Omental fat pad (tissue), 4 donors: ENCODE measurements at places on chromosomes 2 and 18.

DNA sequence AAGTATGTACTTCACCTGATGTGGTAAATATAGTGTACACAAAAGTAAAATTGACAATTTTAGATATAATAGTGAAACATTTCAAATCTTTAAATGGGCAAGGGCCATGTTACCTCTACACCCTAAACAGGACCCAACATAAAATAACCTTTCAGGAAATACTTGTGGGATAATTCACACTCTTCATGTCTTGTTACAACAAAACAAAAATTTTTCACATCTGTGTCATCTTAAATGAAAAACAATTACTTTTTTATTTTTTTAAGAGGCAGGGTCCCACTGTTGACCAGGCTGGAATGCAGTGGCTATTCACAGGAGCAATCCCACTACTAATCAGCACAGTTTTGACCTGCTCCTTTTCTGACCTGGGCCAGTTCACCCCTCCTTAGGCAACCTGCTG is 42.1 kb downstream of the SRBD1 start:
- no peak for DNase-seq

- no peak for DNase-seq
Observed at GRCh38 chr2:54059986-54060385, 55.4 kb upstream of the ACYP2 start.

DNA sequence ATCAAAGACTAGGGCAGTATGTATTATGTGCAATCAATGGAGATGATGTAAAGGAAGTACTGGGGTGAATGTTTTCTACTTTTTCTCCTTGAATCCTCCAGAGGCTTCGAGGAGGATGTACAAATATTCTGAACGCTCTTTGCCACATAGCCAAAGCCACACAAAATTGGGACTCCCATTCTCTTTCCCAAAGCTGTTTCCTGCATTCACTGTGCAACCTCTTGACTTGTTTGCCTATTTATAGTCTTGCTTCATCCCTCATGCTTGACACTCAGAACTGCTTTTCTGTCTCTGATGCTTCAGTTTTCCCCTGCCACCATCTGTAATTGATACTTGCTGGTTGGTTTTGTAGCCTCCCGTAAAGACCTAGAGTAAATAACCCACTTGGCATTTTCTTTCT is 208.2 kb upstream of the RBMS1 start:
- DNase-seq, result no peak

- DNase-seq, result no peak
Observed at GRCh38 chr18:51097021-51097822, 67.2 kb downstream of the SMAD4 start.

DNA sequence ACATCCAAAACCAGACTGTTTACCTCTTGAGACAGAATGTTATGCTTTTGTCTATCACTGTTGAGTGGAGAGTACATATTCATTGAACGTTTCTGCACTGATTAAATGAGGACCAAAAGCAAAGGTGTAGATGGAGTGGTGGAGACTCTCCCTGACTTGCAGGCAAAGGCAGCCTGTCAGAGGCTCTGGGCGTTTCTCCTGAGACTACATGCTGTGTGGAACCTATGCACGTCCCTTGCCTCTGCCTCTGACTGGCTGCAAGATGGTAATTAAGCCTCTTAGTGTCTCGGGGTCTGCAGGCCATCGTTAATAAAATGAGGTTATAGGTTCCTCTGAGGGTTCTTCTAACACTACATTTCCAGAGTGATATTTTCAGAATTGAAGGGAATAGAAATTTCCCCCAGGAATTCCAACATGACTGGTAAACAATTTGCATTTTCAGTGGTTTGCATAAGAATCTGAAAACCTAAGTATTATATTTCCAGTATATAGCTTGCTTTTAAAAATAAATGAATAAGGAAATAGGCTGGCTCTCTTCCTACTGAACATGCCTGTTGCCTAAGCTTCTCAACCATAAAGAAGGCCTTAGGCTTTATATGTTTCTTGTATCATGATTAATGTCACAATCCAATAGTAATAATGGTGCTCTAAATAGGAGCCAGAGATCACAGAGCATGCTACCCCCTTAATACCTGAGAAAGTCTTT is 107.4 kb downstream of the FTCDNL1 start:
- no peak for DNase-seq

DNA sequence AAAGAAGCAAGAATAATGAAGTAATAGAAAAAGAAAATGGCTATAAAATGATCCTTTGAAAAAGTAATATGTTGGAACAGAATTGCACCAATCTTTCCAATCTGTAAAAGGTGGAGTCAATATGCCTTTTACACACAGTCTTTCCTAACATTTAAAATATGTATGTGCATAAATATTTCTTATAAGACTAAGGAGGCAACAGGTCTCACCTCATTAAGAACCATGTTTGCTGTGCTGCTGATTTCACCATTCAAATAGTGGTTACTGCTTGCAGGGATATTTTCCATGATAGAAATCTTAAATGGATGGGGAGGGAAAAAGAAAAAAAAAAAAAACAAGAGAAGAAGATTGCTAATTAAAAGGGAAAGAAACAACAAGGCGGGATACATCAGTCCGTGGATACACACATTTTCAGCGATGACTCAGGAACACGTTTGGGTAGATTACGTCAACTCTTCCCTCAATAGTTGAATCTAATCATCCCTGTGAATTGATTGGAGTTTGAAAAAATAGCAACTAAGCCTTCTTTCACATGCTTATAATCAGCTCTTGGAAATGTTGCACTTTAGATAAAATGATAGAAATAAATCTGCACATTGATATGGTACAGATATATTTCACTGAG is 2133.9 kb upstream of the CELF4 start:
- no peak for DNase-seq

DNA sequence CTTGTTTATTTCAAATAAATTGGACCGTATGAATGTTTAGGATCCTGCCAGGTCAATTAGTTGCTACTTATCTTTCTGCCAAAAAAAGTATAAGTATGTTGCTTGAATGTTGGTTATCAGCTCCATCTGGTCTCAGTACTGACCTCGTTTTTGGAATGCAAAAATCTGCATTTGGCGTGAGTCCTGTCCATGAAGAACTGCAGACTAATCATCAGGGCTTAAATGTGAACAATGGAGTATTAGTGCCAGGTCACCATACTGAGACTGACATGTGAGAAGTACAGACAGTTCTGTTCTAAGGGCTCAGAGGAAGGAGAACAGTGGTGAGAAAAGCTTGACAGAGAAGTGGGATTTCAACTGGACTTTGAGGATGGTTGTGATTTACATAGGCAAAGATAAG is 393.1 kb upstream of the SLC14A2 start:
- no peak for DNase-seq

DNA sequence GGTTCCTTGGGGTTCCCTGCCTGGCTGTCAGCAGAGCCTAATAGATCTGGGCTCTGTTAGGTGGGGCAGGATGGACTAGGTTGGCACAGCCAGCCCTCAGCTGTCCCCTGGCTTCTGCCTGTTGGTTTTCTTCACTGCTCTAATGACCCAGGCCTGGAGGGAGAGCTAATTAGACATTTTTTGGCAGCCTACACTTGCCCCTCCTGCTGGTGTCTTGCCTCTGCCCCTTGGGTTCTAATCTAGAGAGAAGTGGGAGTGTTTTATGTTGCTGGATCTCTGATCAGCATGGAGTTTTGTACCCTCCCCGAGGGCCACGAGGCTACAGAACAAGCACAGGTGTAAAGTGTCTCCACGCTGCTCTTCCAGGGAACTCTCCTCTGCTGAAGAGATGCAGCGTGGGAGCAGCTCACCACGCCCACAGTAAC is 199.4 kb upstream of the RASGRP3 start:
- DNase-seq, result no peak

DNA sequence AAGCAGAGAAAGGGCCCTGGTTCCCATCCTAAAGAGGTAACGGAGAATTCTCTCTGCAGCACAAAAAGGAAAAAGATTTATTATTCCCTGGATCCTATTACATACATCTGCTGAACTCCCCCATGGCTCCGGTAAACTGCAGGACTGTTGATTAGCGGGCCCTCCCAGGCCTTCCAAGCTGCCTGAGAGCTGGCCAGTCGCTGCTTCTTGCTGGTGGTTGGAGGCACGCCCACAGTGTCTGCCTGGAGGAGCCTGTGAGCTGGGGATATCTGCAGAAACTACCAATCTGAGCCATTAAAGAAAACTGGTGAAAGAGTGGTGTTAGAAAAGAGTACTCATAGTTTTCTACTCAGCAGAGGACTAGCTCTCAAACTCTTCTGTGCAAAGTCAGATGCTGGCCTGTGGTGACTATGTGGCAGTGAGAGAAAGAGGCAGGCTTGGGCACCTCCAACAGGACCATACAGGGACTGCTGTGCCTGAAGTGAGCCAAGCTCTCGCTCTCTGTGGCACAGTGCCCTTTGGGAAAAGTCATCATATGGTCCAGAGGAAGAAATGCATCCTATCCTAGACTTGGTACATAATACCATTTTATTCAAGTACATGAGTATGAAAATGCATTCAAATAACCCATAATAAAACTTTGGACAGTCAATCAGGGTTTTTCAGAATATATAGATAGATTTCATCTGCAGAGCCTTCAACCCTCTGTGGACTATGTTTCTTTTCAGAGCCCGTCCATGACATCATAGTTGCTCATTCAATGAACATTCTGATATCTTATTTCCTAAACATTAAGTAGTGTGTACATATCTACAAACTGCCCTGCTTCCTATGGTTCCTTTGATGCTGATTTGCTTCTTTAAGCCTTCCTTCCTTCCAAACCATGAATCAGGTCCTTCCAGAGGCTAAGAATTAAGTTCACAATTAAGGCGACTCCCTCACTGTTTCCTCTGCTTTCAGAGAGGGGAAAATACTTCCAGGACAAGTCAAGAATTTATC is 242.0 kb upstream of the LYPD1 start:
- no peak for DNase-seq

DNA sequence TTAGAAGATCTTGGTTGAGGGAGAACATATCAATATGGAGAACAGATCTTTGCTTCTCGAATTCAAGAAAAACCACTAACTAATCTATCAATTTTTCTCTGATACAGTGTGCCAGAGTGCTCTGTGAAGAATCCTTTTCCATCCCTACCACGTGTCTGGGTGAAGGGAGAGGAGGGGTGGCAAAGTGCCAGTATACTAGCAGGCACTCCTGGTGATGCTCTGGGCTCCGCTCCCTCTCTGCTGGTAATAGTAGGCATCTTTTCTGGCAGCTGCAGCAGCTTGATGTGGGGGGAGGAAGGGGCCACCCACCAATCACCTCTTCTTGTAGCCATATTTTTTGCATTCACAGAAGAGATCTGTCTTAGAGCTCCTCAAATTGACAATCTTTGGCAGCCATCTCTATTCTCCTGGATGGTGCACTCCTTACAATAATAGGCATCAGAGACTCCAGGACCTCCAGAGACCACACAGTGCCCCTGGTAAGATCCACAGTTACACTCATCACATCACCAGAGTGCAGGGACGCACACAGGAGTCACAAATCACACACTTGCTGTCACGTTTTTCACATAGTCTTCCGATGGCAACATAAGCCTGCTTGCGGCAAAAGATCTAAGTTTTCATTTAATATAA is 15.7 kb downstream of the STK39 start:
- DNase-seq, result no peak

DNA sequence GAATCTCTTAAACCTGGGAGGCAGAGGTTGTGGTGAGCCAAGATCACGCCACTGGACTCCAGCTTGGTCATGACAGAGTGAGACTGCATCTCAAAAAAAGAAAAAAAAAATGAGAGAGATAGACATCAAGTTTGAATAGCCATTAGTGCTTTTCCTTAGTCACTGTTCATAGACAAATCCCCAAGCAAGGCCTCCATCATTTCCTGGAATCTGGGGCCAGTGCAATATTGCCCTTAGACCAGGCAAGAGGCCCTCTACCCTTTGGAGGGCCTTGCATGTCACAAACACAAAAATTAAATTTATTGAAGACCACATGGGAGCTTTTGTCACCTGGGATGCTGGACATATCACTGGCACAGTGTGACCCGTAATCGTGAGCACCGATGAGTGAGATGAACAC is 141.5 kb downstream of the B3GNT2 start:
- no peak for DNase-seq

DNA sequence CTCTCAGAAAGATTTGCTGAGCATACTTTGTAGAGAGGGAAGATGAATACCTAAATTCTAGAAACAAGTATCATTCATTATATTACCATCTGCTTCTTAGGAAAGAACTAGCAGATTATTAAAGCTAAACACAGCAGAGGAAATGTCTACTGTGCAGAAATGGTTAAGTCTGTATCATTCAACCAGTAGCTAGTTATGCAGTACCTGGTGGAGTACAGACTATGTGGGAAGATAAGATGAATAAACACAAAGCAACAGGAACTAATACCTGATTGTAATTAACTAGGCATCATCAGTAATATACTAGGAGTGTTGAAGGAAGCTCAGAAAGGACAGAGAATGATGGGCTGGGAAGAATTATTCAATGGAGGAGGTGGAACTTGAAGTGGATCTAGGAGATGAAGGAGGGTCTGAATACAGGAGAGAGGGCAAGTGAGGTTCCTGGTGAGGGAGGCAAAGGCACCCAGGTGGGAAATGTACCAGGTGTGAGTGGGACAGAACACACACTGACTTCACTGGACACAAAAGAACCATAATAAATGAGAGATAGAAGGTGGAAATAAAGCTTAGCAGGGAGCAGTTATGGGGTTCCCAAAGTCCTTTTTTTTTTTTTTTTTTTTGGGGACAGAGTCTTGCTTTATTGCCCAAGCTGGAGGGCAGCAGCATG is 9.5 kb downstream of the WDFY1 start:
- DNase-seq, result no peak

DNA sequence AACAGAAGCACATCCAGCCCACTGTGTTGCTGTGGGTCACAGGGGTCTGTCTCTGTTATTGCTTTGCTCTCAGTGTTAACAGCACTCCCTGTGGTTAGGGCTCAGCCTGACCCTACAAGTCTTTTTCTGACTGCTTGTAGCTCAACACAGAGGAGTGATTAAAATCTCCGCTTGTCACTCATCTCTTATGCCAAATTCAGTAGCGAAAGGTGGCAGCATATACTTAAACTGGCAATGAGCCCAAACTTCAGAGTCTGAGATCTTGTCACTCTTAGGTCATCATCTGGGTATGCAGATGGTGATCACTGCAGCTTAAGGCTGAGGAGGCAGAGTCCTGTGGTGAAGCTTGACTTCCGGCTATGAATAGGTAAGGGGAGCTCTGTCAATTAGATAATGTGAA is 63.3 kb upstream of the CSRNP3 start:
- no peak for DNase-seq

- no peak for DNase-seq
Observed at GRCh38 chr18:55863391-55863706, 275.4 kb upstream of the TCF4 start.

DNA sequence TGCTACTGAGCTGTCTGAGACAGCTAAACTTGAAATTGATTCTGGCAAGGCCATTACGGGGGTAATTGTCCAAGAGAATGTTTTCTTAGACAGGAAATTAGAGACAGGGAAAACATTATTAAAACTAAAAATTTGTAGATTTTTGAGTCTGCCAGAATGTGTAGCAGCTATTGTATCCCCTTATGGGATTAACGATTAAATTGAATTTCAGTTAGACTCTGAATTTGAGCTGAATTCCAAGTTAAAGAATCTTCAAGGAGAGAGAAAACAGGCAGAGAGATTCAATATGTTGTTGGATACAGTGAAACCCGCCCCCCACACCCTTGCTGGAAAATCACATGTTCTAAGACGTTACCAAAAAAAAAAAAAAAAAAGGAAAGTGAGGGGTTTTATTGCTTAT is 32.7 kb upstream of the CCDC68 start:
- no peak for DNase-seq

GRCh38 chr2:127011231-127011661 is 95.7 kb downstream of the BIN1 start:
- DNase-seq, result no peak

- DNase-seq, result no peak
Observed at GRCh38 chr2:96687266-96687665, 44.7 kb downstream of the FER1L5 start.

- no peak for DNase-seq
Observed at GRCh38 chr2:96665083-96665569, 22.6 kb downstream of the FER1L5 start.
